Spinal cord (tissue), 10 donors: ENCODE measurements at places on chromosomes 16 and 17.

DNA sequence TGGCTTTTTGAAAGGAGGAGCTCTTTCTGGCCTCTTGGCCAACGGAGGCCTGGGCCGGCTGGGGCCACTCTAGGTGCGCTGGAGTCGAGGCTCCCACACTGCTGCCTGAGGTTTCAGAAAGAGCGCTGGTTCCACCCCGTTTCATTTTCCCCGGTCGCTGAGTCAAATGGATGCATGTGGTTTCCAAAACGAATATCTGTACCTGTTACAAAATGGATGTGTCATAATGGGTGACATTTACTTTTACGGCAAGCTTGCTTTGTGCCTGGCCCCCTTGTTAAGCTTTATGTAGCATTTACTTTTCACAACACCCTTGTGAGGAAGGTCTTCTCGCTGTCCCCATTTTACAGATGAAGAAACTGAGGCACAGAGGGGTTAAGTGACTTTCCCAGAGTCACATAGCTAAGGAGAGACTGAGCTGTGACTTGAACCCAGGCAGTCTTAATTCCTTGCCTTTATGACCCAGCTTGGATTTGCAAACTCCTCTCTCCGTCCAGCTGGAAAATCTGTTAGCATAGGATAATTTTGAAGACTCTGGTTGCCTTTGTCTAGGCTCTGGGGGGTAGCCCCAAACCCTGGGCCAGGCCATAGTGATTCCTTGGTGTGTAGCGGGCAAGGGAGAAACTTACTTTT is 10.6 kb downstream of the KSR1 start:
- DNase-seq = no peak

DNA sequence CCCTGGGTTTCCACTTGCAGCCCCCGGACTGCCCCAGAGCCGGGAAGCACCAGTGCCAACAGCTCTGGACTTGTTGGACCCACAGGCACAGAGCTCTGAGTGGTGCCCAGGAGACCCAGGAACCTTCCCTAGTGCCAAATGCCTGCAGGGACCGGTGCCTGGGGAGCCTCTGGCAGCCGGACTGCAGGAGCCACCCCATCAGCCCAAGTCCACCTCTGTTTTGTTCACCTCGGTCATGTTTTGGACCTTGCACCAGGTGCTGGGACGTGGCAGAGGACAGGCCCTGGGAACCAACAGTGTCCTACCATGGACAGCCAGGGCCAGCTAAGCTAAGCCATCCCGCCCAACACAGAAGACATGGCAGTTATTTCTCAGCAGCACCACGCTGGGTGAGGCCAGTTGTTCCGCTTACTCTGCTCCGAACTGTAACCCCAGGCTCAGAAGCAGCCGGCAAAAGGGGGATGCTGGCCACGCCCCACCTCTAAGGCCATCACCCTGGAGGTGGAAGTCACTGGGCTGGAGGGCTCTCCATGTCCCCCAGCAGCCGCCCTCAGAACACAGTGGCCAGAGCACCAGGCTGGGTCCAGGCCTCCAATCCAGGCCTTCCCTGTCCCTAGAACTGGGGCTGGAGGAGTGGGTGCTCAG is 79.8 kb downstream of the AMFR start:
- DNase-seq = no peak

GRCh38 chr17:42518755-42519545 is 17.1 kb upstream of the NAGLU start:
- DNase-seq = no peak

- no peak for DNase-seq
These were observed 152.7 kb downstream of the RAB11FIP4 start for GRCh38 chr17:31544186-31544585.

GRCh38 chr17:49996495-49997300 is 1.7 kb upstream of the DLX3 start:
- peak; percentile 78 for DNase-seq

GRCh38 chr16:11190588-11191560 is 65.1 kb downstream of the SOCS1 start:
- DNase-seq = no peak

GRCh38 chr17:67004181-67004580 is 39.7 kb downstream of the CACNG4 start:
- peak; percentile 58 for DNase-seq
